ENCODE measurements at places on chromosomes 2 and 18.
A peak's percentile ranks its signal among the peaks of the same experiment; 100 is the strongest.

DNA sequence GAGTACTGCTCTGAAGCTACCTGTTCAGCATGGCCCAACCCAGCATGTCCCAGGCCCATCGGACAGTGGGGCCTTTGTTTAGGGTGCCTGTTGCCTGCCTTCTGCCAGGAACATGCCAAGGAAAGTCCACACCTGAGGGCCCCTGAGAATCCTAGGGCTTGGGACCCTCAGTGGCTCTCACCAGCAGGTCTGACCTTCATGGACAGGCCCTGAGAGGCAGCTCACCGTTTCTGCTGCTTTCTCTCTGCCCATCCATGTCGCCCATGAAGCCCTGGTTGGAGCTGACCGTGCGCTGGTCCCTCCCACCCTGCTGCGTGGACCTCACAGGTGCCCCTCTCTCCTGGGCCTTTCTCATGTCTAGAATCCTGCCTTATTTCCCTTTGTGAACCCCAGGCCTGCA, 124.0 kb downstream of the GBX2 start:
- DNase-seq: no peak

DNA sequence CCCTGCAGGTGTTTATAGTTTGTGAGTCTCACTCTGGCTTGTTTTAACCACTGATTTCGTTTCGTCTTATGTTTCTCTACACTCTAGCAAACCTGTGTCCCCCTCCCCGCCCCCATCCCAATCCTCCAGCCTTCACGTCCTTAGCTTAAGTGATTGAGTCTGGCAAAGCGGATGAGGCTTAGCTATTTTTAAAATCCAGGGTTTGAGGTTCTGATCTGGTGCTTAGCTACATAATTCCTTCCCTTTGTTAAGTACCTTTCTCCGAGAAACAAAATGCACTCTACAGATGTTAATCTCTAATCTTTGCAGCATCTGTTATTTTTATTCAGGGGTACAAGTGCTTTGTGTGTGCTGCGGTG, 7.8 kb downstream of the AGAP1 start:
- DNase-seq: no peak

DNA sequence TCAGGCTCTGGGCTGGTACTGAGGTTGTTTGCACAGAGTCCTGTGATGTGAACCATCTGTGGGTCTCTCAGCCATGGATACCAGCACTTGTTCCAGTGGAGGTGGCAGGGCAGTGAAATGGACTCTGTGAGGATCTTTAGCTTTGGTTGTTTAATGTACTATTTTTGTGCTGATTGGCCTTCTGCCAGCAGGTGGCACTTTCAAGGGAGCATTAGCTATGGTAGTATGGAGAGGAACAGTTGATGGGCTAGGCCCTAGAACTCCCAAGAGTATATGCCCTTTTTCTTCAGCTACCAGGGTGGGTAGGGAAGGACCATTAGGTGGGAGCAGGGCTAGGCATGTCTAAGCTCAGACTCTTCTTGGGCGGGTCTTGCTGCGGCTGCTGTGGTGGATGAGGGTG, 257.0 kb upstream of the GYPC start:
- no peak for DNase-seq

GRCh38 chr2:220011859-220012258, 384.4 kb downstream of the SLC4A3 start:
- no peak for DNase-seq

DNA sequence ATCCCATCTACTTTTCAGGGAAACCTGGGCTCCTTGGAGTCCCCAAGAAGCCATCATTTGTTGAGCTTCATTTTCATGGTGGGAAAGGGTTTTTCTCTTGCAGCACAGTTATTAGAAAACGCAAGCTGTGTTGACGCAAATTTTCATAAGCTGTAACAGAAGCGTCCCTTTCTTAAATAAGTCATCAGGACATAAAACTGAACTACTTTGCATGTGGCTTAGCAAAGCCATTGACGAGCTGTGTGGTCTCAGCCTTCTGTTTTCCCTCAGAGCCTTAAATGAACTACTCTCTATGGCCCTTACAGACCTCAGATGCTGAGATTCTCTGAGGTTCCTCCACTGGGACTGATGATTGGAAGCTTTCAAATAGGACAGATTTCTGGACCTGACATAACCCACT, 85.1 kb downstream of the ARL4C start:
- DNase-seq: peak; percentile 45

DNA sequence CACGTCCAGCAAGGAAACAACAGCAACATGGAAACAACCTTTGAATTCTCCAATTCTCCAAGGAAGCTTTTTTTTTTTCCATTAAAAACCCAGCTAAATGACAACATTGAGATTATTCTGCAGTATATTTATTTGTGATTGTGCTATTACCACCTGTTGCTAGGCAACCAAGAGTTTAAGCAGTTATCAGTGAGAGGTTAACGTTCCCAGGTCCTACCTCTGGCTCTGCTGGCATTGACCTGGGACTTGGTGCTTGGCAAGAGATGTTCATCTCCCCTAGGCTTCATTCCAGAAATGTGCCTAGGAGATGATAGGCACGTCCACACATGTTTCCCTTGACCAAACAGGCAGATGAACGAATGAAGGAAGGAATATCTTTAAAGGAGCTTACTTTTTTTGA, 157.0 kb downstream of the TDRD15 start:
- no peak for DNase-seq

GRCh38 chr2:240165034-240165433, 24.6 kb upstream of the OTOS start:
- DNase-seq: no peak

DNA sequence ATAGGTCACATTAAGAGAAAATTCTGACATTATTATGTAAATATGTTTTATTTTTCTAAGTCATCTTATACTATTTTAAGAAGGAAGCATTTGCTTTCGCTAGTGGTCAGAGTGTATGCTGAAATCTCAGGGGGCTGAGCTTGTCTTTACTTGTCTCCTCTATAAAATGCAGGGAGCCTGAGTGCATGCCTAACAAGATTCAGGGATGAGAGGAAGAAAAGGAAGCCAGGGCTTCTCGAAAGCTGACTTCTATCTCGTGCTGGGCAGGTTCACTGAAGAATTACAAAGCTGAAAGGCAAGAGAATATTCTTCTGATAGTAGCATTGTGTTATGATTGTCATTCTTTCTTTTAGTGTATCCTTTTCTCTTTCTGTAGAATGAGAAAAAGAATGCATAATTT, 467.4 kb downstream of the SOX11 start:
- no peak for DNase-seq

GRCh38 chr2:237475704-237476141, 11.3 kb upstream of the MLPH start:
- DNase-seq: no peak

- DNase-seq: no peak
Observed at GRCh38 chr2:99595373-99595772, 105.6 kb upstream of the REV1 start.

DNA sequence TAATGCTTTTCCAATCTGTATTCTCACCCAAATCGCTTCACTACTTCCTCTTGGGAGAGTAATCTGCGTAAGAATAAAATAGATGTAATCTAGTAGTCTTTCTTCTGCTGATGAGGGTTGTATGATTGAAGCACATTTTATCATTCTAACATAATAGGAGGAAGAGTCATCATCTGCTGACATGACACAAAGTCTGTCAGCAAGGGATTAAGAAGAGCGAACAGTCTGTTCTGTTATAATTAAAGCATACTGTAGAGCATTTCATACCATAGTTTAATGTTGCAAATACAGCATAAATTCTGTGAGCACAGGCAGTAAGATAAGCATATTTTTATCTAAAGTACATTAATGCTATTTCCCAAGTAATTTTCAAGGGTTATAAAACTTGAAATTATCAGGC, 10.4 kb downstream of the SLC25A52 start:
- no peak for DNase-seq

- DNase-seq: no peak
Observed at GRCh38 chr2:230749111-230749510, 36.5 kb downstream of the CAB39 start.

GRCh38 chr2:240957656-240958365, 40.6 kb upstream of the SNED1 start:
- DNase-seq: no peak

DNA sequence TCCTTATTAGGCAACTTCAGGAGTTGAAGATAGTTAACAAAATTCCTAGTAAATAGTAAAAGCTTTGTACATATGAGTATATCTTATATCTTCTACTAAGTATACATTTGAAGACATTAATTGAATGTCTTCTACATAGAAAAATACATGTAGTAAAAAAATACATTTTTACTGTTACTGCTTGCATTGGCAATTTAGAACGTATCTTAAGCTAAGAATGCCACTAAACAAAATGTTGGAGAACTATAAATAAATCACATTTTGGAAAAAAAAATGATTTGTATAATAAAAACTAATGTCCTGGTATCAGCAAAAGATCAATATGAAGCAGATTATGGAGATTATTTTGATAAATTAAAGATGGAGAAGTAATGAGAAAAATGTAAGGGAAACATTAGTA, 434.2 kb upstream of the SLC8A1 start:
- no peak for DNase-seq

All from GM13977 (cell line).